DND-41 (cell line): ENCODE measurements at places on chromosomes 2 and 18.

DNA sequence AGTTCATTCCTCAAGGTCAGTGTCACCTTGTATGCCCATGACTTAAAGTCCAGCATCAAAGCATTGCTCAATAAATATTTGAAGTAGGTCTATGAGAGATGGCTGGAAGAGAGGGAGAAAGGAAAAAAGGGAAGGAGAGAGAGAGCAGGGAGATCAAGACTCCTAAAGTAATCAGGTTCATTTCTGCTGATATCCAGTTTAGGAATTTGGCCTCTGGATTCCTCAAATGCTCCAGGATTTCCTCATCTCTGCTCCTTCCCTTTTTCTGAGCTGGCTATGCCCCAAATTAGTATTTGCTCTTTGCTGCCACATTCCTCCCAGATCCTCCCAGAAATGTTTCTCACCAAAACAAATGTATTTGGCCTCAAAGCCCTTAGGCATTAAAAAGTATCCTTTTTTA is 739.4 kb upstream of the CHAC2 start:
- no peak for DNase-seq

DNA sequence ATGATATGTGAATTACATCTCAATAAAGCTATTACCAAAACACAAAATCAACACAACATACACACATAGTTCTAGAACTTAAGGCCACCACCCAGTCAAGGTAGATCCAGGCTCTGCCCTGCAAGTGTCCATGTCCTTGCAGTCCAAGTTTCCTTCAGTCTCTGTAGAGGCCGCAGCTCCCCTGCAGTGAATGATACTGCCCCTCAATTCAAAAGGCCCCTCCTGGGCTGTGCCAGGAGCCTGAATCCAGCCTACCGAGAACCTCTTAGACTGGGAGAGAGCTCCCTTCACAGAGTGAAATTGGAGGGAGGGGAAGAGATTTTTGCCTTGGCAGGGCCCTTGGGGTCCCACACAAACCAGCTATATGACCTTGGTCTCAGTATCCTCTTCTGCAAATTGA is 42.5 kb upstream of the ATP6V1B1 start:
- no peak for DNase-seq

- no peak for DNase-seq
Measured at GRCh38 chr18:23538870-23539269, 35.6 kb downstream of the RMC1 start.

DNA sequence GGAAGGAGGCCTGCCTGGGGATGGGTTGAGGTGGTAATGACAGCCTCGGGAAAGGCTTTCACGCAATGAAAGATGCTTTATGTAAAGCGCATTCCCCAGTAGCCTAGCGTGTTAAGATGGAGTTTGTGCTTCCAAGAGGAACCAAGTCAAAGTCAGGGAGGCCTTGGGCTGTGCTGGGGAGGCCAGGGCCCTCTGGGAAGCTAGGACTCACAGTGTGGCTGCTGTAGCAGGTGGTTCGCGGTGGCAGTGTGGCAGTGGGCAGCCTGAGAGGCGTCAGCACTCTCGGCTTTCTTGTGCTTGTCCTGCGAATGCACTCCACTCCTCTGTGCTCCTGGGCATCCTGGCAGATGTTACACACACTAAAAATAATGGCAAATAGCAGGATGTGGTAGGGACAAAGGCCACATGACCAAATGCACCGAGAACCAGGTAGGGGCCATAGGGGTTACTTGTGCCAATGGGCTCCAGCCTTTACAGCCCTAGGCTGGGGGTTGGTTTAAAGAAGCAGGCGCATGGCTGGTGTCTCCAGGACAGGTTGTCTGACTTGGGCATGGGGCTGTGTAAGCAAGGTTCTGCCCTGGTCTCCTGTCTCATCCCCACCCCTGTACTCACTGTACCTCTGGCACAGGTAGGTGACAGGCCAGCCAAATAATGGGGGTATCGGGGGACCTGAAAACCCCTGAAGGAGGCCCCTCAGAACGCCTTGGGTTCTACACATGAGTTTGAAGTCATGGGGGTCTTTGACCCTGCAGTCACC is 154.4 kb upstream of the TWIST2 start:
- no peak for DNase-seq

DNA sequence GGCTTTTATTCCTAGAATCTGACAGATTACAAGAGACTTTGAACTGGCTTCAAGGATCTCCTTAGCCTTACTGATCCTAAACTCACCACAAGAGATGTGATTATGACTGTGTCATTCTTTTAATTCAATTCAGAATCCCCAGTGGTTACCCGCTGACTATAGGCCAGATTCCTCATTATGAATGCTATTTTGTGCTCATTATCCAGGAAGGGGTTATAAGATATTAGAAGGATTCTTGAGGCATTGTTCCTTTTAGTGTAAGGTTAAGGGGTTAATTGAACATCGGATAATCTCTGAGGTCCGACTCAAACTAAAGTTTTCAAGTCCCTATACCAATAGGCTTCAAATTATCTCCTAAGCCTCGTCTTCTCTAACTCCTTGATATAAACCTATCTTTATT is 39.4 kb upstream of the TDRD15 start:
- DNase-seq: no peak

- no peak for DNase-seq
Measured at GRCh38 chr2:225766431-225766830, 366.9 kb downstream of the NYAP2 start.

GRCh38 chr2:232529806-232530547 is 4.0 kb downstream of the CHRND start:
- no peak for DNase-seq

GRCh38 chr2:233228376-233228775 is 23.1 kb upstream of the ATG16L1 start:
- DNase-seq: no peak

DNA sequence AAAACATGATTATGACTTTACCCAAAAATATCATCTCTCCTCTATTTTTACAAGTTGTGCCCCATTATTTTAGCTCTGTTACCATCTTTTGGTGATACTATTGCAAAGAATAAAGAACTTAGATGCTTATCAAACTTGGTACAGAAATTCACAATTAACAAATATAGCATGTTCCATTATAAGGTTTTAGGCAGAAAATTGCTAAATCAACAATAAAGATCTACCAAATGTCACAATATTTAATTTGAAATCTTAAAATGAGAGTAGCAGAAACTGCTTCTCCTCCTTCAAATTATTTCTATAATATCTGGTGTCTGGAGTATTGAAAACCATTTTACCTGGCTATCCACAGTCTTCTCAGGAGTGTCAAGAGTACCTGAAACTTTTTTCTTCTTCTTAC is 8.7 kb downstream of the NIFK start:
- no peak for DNase-seq

DNA sequence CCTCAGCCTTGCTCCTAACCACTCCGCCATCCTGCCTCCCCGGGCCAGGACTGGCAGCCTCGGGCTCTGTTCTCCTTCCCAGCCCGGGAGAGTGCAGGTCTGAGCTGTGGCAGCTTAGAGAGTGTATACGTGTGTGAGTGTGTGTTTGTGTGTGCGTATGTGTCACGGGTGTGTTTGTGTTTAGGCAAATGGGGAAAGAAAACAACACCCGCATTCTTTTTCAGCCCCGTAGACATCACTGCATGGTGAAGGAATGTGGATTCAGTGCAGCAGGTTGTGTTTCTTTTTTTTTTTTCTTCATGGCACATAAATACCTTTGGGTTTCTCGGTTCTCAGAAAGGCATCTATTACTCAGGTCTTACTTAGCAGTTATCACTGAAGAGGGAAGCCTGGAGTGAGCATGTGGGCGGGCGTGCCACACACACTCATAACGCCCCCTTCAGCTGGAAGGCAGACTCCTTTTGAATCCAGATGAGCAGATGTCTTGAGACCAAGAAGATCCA is 44.2 kb downstream of the GLI2 start:
- no peak for DNase-seq

GRCh38 chr18:50091509-50092244 is 103.3 kb downstream of the MYO5B start:
- DNase-seq: no peak

DNA sequence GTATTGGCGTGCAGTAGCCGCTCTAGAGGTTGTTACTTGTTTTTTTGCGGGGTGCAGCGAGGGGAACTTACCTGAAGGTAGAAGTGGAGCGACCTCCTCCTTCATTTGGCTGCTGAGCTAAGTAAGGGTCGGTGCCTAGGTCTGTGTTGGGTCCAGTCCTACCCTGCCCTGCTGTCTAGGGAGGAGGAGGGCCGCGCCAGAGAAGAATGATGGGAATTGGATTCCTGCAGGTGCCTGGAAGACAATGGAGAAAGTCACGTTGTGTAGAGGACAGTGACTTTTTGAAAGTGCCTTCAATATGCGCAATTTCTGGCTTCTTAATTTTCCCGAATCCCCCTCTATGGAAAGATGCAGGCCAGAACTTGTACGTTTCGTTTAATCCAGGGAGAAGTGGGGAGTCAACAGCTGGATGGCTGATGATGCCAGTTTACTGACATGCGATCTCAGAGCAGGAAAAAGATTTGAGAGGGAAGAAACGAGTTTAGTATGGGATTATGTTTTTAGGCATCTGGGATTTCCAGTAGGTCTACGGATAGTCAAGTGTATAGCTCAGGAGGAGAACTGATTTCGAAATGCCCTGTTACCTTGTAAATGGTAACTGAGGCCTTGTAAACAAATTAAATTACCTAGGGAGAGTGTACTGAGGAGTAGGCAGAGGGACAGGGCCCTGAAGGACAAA is 653 bp downstream of the MRPS9 start:
- DNase-seq: no peak

DNA sequence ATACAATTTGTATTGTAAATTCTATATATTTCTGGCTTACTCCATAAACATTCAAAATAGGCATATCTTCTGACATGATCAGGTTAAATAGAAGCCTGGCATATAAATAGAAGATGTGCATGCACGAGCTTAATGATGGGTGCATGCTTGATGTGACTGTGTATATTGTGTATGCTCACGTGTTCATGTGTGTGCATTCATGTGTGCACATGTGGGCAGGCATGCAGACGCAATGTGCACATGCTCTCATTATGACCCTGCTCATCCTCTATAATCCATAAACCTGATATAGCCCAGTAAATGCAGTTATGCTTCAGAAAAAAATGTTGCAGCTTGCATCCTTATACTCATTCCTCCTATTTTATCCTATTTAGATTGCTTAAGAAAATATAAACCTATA is 29.2 kb downstream of the RAB27B start:
- no peak for DNase-seq

DNA sequence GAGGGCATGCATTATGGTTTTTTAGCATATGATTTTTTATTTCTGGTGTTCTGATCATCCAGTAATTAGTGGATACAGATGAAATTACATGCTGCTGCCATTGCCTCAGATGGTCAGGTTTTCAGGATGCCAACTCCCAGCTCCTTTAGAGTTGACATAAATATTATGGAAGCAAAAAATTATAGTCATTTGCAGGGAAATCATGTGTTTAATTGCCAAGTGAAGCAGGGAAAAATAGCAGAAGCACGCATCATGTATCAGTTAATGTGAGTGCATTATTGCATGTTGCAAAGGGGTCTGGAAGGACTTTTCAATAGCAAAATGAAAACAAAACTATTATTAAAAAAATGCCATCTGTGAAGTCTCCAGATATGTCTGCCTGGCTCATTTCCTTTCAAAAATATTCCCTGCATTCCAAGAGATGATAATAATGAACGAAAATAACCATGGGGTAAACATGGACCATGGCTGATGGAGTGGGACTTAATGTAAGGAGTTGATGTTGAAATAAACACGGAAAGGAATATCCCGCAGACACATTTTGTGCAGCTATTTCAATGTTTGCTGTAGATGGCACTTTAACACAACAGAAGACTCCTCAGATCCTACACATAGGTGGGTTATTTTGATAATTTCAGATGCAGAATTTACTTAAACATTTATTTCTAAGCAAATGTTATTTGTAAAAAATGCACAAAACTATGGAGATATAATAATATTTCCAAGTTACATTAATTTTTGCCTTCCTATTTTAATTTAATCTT is 87.7 kb upstream of the DYNAP start:
- DNase-seq: no peak

GRCh38 chr2:150133623-150134022 is 353.8 kb downstream of the RND3 start:
- no peak for DNase-seq

DNA sequence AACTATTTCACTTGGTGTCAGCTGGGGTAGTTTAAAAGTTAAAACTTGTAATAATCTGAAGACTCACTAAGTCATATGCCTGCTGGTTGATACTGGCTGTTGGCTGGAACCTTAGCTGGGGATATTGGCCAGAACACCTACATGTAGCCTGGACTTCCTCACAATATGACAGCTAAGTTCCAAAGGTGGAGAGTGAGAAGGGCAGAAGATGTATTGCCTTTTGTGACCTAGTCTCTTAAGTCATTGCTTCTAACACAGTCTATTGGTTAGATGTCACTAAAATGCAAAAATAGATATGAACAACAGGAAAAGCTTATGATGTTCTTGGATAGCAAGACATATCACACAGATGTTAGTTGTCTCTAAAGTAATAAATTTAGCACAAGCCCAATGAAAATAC is 113.2 kb upstream of the CHAC2 start:
- DNase-seq: no peak

DNA sequence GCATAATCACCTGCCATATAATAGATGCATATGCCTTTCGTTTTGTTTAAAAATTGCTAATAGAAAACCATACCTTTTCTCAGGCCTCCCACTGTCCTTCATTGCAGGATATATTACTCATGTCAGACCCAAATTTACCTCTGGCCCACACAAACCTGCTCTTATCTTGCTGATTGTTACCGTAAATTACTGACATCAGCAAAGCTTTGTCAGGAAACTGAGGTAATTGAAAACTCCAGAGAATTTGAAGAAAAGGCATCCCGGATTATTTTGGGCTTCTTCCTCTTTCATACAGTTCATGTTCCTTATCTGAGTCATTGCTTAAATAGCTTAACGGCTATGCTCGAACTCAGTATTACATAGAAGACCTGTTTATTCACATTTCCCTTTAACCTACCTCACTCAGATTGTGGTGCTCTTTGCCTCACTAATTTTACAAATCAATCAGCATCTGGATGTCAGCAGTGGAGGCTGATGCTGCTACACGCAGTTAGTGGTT is 145.7 kb downstream of the ZEB2 start:
- no peak for DNase-seq

GRCh38 chr2:51998890-51999289 is 967.0 kb upstream of the NRXN1 start:
- no peak for DNase-seq

DNA sequence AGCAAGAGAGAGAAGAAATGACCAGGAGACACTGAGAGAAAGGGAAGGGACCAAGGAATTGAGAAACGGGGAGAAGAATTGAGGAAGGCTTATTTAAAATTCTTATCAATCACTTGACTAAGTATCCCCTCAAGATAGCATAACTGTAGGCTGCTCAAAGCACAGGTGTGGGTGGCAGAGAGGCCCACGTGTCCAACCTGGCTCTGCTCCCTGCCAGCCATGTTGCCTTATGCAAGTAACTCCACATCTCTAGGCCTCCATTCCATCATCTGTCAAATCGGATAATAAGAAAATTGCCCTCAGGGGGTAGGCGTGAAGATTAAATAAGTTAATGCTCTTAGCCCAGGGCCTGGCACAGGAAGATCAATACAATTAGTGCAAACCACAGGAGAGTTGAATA is 7.4 kb upstream of the NPAS2 start:
- DNase-seq: no peak

DNA sequence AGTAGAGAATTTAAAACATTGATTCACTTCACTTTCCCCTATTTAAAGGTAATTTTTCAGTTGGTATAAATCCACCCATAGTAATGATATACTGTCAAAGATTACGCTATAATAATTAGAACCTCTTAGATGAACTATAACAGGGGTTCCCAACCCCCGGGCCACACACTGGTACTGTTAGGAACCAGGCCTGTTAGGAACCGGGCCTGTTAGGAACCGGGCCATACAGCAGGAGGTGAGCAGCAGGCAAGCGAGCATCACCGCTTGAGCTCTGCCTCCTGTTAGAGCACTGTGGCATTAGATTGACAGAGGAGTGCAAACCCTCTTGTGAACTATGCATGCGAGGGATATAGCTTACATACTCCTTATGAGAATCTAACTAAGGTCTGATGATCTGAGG is 34.0 kb upstream of the CD302 start:
- DNase-seq: no peak
